ENCODE measurements at places on chromosomes 1 and 21. TPM values are rescaled to one million over a fixed set of nuclear protein-coding genes. Genes with fewer than 3 reads are reported as not detected.
A peak's percentile ranks its signal among the peaks of the same experiment; 100 is the strongest.

Gene CRNN
- not detected for total RNA-seq

GRCh38 chr1:184510110-184510509 is 123.3 kb downstream of the C1orf21 start:
- DNase-seq, result no peak

GRCh38 chr1:85578321-85579295 is 2.0 kb upstream of the CCN1 start:
- DNase-seq, result peak; percentile 98

DNA sequence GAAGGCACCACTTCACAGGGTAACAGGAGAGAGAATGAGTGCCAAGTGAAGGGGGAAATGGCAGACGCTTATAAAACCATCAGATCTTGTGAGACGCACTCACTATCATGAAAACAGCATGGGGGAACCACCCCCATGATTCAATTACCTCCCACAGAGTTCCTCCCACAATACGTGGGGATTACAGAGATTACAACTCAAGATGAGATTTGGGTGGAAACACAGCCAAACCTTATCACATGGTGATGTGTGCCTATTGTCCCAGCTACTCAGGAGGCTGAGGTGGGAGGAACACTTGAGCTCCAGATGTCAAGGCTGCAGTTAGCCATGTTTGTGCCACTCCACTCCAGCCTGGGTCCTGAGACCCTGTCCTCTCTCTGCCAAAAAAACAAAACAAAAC is 56.0 kb upstream of the DSCAM start:
- no peak for DNase-seq

Gene C1orf94
- not detected for total RNA-seq

All from IMR-90 (cell line).